ENCODE measurements at places on chromosomes 6 and 20.

GRCh38 chr6:151279891-151280290, 40.1 kb downstream of the AKAP12 start:
- DNase-seq: no peak

DNA sequence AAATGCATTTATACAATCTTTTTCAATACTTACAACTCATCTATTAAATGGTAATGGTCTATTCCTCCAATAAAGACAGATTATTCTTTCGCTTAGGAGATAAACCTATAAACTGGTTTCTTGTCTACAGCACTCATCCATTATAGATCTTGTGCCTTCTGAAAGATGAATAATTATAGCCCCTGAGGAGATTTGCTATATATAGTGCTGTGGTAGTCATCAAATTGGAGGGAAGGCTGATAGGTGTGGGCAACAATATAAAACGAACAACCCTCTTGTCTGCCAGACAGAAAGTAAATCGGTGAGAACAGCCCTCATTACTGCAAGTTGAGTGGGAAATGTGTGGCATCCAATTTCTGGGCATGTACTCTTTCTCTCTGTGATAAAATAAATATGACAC, 292.5 kb upstream of the CNR1 start:
- no peak for DNase-seq

DNA sequence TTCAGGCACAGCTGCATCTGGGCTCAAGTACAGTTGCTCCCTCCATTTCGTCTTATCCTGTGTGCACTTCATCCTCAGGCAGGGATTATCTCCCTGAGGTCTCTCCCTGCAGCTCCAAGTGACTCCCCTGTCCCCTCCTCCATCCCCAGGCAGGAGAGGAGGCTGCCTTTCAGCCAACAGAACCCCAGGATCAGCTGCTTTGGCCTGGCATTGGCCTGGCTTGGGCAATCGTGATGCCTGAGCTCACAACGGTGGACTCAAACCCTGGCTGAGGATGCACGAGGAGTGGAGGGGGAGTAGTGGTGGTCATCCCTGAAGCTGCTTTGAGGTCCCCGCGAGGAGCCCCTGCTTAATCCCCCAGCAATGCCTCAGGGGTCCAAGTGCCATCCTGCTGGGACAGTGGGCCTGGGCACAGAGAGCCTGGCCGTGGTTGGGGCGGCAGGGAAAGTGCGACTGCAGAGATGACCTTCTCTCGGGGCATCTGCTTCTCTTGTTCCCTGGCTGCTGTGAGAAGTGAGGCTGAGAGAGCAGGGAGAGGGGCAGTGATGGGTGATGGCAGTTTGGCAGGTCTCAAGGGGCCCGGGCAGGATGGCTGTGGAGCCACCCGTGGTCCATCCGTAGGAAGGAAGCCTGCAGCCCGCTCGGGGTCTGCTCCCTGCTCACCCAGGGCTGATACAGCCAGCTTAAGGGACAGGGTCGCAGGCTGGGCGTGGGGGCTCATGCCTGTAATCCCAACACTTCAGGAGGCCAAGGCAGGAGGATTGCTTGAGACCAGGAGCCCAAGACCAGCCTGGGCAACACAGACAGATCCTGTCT, 6.0 kb upstream of the HRH3 start:
- DNase-seq: no peak

- DNase-seq: no peak
Measured at GRCh38 chr6:106431972-106432371, 71.5 kb downstream of the CRYBG1 start.

GRCh38 chr6:166936079-166936787, 20.1 kb downstream of the RNASET2 start:
- DNase-seq: no peak

GRCh38 chr20:48711044-48711428, 116.8 kb downstream of the PREX1 start:
- DNase-seq: no peak

GRCh38 chr6:22353101-22353500, 56.3 kb upstream of the PRL start:
- DNase-seq: no peak

- no peak for DNase-seq
Measured at GRCh38 chr20:61053487-61053886, 198.6 kb upstream of the CDH4 start.

DNA sequence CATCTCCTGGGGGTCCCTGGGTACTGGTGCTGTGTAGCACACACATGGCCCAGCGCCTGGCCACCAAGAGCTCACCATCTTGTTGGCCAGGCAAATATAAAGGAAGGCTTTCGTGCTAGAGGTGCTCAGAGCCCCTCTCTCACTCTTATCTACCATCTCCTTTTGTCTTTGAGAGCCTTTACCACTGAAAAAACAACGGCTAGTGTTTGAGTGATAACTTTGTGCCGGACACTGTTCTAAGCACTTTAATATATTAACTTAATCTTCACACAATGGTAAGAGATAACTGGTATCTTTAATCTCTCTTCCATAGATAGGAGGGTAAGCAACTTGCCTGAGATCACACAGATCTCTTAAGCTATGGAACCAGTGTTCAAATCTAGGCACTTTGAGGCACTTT, 21.5 kb upstream of the ARHGAP18 start:
- no peak for DNase-seq

DNA sequence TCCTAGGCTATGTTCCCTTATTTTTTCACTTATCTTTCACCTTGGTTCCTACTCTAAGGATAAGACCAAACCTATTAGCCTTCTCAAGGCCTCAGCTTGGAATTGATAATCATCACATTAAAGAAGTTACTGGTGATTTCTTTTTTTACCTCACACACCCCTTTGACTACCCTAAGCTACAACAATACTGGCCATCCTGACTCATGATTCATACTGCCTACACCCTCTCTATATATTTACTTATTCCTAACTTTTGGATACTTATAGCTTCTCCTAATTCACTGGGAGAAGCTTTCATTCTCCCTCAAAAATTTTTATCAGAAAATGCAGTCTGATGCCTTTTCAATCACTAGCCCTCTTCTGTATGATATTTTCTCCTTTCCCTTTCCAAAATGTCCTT, 256.1 kb downstream of the TBX18 start:
- DNase-seq: no peak

- DNase-seq: no peak
Measured at GRCh38 chr20:17684077-17684888, 2.2 kb upstream of the RRBP1 start.

- DNase-seq: peak; percentile 15
Measured at GRCh38 chr20:48102076-48102787, 317.0 kb upstream of the SULF2 start.

DNA sequence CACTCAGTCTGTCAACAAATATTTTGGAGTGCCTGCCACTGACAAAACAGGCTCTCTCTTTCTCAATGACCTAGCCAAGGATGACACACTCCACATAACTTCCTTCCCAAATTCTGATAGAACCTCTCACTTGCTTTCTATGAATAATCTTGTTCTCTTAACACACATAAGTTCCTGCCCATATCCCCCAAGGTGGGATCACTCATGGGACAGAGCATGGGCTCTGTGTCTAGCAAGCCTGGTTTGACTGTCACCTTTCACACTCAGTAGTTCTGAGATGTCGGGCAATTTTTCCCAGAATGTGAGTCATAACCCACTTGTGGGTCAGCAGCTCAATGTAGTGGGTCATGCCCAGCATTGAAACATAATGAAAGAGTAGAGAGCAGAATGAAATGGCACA, 78.1 kb downstream of the LRFN2 start:
- DNase-seq: no peak

DNA sequence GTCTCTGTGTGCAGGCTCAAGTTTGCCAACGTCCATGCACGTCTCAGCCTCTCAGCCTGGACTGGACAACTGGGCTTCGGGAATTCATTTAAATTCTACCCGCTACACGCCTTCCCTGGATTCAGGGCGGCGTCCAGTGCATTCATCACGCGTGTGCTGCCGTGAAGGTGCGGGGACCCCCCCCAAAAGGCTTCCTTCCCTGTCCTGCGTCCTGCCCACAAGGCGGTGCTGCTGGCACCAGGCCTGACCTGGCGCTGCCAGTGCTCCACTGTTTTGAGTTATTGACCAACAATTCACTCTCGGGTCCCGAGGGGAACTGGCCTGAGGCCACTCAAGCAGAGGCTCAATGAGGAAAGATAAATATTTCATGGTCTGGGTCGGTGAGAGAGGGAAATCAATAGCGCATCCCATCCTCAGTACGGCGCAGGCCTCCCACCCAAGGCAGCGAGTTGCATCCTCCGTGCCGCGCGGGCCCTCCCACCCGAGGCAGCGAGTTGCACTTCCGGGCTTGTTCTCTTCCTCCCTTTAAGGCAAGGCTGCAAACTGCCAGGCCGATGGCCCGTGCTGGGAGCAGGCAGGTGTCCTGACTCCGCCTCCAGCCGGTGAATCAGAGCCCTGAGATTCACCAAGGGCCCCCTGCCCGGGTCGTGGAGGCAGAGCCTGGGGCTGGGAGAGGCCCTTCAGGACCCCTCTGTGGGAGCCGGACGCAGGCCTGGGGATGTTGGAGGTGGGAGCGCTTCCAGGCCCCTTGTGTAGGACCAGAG, 22.8 kb upstream of the BHLHE23 start:
- no peak for DNase-seq
